Activated gamma-delta T cell (primary cell): ENCODE measurements at places on chromosomes 1 and 21.

GRCh38 chr1:32701421-32701911, 1.1 kb downstream of the SYNC start:
- DNase-seq = no peak

DNA sequence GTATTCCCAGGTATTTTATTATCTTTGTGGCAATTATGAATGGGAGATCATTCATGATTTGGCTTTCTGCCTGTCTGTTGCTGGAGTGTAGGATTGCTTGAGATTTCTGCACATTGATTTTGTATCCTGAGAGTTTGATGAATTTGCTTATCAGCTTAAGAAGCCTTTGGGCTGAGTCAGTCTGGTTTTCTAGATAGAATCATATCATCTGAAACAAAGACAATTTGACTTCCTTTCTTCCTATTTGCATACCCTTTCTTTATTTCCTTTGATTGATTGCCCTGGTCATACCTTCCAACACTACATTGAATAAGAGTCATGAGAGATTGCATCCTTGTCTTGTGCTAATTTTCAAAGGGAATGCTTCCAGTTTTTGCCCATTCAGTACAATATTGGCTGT, 8.0 kb downstream of the OR2L3 start:
- no peak for DNase-seq

- DNase-seq = no peak
These were observed 116.3 kb downstream of the DAB1 start for GRCh38 chr1:57307392-57308170.

GRCh38 chr21:43953021-43953420, 59.1 kb upstream of the TRAPPC10 start:
- DNase-seq = no peak

- DNase-seq = no peak
These were observed 83.1 kb upstream of the ERRFI1 start for GRCh38 chr1:8109216-8109615.

DNA sequence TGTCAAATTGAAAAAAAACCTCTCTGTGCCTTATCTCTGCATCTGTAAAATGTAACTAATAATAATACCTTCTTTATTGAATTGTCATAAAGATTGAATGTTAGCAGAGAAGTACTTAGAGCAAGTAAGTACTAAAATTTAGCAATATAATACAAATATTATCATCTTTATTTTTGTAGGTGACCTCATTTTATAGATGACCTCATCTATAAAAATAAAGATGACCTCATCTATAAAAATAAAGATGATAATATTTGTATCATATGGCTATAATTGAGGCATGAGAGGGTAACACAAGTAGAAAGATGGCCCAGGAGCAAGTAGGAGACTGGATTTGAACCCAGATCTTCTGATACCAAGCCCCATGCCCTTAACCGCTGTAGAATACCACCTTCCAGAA, 193.2 kb upstream of the FOXD3 start:
- no peak for DNase-seq

DNA sequence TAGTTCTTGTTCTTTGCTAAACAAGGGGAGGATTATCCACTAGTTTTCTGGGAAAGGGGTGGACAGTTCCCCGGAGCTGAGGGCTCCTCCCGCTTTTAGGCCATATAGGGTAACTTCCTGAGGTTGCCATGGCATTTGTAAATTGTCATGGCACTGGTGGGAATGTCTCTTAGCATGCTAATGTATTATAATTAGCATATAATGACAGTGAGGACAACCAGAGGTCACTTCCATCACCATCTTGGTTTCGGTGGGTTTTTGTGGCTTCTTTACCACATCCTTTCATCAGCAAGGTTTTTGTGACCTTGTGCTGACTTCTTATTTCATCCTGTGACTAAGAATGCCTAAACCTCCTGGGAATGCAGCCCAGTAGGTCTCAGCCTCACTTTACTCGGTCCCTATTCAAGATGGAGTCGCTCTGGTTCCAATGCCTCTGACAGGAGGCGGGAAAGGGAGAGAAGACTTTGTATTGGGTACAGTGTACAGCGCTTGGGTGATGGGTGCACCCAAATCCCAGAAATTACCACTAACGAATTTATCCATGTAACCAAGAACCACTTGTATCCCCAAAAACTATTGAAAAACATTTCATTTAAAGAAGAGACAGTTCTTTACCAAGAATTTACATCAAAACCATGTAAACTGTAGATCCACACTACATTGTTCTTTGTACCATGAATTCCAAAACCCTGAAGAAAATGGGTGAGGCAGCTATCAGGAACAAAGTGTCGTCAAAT, 8.7 kb upstream of the SLC2A5 start:
- no peak for DNase-seq

DNA sequence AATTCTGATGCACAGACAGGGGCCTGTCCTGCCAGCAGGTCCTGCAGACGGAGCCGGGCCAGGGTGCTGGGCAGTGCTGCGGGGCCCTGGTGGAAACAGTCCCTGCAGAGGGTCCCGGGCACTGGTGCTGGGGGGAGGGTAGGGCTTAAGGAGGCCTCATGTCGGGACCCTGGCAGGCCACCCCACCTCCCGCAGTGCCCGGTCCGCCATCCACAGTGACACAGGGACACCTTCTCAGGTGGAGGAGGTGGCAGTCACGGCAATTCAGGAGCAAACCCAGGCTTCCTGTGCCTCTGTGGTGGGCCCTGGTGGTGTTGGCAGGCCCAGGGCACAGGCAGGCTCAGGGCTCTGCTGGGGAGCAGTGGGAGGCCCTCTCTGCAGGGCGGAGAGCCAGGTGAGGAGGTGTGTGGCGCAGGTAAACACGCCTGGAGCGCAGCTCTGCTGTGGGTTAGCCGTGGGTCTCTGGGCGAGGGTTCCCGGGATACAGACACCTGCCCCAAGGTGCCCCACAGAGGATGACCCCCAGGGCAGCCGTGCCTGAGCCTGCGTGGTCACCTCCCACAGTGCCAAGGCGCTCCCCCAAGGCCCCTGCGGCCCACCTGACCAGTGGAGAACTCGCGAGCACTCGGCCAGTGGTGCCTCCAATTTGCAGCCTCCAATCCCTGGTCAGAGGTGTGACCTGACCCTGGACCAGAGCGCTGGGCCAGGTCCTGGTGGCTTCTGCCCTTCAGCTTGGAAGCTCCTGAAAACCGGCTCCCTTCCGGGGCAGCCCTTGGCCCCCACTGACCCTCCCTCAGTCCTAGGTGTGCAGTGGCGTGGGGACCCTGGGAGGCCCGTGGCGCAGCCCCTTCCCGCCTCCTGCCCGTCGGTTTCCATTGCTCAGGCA, 19.2 kb downstream of the COL18A1 start:
- DNase-seq = no peak

- no peak for DNase-seq
These were observed at the start of gene LCE7A for GRCh38 chr1:152859696-152860095. Gene LCE7A (plus strand): TSS chr1:152859996. CDS start chr1:152860698, 702 bp downstream.

GRCh38 chr1:213658457-213658856, 329.3 kb upstream of the PROX1 start:
- DNase-seq = no peak

- DNase-seq = no peak
These were observed 133.2 kb upstream of the BARHL2 start for GRCh38 chr1:90850181-90850897.

GRCh38 chr1:189513091-189513490, 964.6 kb downstream of the BRINP3 start:
- DNase-seq = no peak

DNA sequence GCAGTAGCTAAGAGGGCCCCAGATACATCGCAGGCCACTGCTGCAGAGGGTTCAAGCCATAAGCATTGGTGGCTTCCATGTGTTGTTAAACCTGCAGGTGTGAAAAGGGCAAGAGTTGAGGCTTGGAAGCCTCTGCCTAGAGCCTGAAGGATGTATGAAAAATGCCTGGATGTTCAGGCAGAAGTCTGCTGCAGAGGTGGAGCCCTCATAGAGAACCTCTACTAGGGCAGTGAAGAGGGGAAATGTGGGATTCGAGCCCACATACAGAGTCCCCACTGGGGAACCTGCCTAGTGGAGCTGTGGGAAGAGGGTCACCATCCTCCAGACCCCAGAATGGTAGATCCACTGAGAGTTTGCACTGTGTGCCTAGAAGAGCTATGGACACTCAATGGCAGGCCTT, 30.6 kb upstream of the ADGRL4 start:
- no peak for DNase-seq

GRCh38 chr1:203570805-203571204, 55.8 kb upstream of the ATP2B4 start:
- DNase-seq = no peak

DNA sequence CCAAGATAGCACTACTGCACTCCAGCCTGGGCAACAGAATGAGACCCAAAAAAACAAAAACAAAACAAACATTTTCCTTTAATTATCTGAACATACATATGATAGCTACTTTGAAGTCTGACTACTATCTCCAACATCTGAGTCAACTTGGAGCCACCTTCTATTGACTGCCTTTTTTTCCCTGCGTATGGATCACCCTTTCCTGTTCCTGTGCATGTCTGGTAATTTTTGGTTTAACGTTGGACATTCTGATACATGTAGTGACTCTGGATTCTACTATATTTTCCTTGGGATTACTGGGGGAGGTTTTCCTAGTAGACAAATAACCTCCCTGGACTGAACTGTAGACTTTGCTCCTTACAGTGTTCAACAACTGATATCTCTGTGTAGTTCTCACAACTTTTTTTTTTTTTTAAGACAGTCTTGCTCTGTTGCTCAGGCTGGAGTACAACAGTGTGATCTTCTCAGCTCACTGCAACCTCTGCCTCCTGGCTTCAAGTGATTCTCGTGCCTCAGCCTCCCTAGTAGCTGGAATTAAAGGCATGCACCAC, 70.3 kb downstream of the KIAA0319L start:
- DNase-seq = no peak

GRCh38 chr1:224922404-224923164, 6.9 kb upstream of the DNAH14 start:
- no peak for DNase-seq

DNA sequence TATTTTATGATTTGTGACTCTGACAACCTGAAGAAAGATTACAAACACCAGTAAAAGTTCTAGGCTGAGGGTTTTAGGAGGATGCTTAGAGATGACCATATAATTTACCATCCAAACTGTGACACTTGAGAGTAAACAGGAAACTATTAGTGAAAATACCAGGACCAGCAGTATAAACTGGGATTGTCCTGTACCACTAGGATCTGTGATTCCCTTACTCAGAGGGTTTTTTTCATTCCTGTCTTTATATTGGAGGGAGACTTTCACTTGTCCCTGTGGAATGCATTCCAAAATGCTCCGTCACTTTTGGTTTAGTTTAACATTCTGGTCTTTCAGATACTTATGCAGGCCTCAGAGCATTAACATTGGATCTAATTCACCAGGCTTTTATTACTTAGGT, 482.9 kb downstream of the PTBP2 start:
- DNase-seq = no peak

- DNase-seq = no peak
These were observed 32.2 kb upstream of the ZNF326 start for GRCh38 chr1:89962742-89963075.

DNA sequence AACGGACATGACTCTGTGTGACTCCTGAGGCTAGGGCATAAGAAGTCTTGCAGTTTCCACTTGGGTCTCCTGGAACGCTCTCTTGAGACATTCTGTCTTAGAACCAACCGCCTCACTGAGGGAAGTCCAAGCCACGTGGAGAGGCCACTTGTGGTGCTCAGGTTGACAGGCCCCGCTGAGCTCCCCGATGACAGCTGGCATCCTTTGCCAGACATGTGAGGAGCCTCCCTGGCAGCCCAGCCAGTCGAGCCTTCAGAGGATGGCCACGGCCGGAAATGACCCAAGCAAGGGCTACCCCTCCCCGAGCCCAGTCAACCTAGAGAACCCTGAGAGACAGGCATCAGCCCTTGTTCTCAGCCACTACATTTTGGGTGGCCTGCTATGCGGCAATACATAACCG, 20.7 kb downstream of the PLEKHA6 start:
- no peak for DNase-seq

DNA sequence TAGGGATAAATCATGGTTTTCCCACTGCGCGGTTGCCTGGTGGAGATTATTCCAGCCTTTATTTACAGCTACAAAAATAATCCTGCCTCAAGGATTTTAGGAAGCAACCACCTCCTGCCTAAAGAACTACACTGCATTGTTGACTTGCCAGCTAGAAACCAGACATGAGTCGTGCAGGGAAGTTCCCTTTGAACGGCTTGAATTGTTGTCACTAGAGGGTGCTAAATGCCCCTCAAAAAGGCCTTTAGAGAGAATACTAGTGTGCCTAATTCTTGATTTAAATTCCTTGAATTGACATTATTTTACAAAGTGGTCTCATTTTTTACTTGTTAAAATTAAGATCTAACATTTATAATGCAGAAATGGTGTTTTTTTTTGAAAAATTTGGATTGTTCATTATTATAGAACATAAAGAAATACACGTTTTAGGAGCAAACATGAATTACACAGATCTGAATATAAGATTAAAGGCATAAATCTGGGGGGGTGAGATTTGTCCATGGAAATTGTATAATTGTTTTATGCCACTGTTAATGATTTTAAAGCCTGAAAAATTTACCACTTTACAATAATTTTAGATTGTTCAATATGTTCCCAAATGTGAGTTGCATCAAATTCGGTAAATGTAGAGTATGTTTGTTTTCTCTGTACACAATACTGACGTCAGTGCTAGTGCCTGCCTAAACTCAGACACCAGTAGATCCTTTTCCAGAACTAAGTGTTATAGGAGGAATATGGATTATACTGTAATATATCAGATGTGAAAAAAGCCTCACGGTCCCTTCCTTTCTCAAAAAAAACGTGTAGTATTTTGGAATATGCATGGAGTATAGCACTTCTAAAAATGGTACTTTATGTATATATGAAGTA, 7.6 kb upstream of the ERG start:
- no peak for DNase-seq

- DNase-seq = no peak
These were observed 11.2 kb upstream of the H3-3A start for GRCh38 chr1:226051365-226051764.

GRCh38 chr1:43354471-43354870, 4.3 kb upstream of the CDC20 start:
- no peak for DNase-seq

- no peak for DNase-seq
These were observed 279.6 kb downstream of the BACH1 start for GRCh38 chr21:29578306-29578705.

GRCh38 chr1:53046930-53047329, 15.1 kb upstream of the PODN start:
- no peak for DNase-seq

GRCh38 chr1:198494658-198495103, 45.8 kb downstream of the ATP6V1G3 start:
- no peak for DNase-seq

GRCh38 chr1:169902751-169903150, 9.1 kb upstream of the SCYL3 start:
- DNase-seq = no peak
